ENCODE measurements at places on chromosomes 6 and 20.

GRCh38 chr6:41756354-41756753 is 9.2 kb upstream of the PGC start:
- DNase-seq = no peak

DNA sequence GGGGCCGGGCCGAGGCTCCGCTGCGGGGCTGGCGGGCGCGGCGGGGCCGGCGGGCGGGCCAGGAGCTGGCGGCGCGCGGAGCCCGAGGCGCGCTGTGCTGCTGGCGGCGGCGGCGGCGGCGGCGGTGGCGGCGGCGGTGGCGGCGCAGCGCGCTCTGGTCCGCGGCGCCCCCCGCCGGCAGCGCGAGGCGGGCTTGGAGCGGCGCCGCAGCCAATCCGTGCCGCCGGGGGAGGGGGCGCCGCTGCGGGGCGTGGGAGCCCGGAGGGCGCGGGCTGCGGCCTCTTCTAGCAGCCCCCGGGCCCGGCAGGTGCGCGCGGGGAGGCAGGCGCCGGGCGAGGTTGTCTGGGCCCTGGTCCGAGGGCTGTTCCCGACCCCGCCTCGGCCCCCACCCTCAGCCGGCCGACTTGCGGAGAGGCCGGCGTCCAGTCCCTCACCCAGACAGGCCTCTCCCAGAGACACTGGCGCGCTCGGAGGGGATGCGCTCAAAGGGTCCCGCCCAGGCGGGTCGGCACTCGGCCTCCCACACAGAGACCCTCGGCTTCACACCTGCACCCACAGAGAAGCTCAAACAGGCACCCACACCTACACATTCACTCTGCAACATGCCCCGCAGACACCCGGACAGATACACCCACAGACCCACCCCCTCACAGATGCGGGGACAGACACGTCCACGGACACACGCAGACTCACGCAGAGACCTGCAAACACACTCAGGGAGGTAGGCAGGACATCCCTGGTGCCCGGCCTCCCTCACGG is at the start of gene RIMS4:
TSS of gene RIMS4 (minus strand) at position 156 of the 759 bp plus-strand sequence. CDS start 275 bp downstream, outside the sequence.
- DNase-seq = peak; percentile 70

- no peak for DNase-seq
Measured at GRCh38 chr20:5844063-5844681, 94.0 kb downstream of the SHLD1 start.

GRCh38 chr6:13239530-13240455 is 88.5 kb downstream of the TBC1D7 start:
- no peak for DNase-seq

GRCh38 chr20:59813948-59814839 is 119.2 kb downstream of the SYCP2 start:
- DNase-seq = peak; percentile 32

DNA sequence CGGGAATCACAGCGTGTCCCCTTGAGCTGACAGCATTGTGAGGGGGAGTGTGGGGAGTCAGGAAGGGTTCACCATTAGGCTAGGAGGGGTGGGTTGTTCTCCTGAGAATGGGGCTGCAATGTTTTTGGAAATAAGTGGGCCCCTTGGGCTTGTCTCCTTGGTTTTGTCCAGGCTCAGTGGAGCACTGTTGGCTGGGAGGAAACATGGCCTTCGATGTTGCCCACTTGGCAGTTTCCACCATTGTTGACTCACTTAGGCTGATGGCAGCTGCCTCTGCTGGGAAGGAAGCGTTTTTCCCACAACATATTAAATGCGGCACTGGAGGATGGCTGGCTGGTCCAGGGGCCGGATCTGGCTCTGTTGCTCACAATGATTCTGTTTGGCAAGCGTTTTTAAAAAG is 512.1 kb downstream of the QKI start:
- no peak for DNase-seq

- DNase-seq = no peak
Measured at GRCh38 chr6:45445749-45446549, 68.2 kb upstream of the SUPT3H start.

DNA sequence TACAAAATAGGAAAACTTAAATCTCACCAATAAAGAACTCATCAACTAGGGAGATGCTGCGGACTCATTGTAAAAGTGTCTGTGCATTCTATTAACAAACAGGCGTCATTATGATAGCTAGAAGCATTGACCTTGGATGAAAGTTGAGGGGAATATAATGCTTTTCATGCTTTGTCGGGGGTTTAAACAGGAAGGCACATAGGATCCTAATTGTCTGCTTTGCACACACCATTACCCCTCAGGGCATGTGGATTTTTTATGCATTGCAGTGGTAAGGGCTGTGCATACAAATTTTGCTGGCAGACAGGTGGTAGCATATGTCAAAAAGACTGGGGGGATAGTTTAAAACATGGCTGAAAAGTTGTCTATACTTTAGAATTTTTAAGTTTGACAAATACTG is 447.9 kb upstream of the PLCB4 start:
- no peak for DNase-seq

GRCh38 chr6:105494688-105495087 is 91.8 kb upstream of the PREP start:
- no peak for DNase-seq

- DNase-seq = peak; percentile 59
Measured at GRCh38 chr20:9660236-9660868, 146.0 kb downstream of the LAMP5 start.

- no peak for DNase-seq
Measured at GRCh38 chr6:73873081-73873480, 177.1 kb downstream of the CD109 start.

DNA sequence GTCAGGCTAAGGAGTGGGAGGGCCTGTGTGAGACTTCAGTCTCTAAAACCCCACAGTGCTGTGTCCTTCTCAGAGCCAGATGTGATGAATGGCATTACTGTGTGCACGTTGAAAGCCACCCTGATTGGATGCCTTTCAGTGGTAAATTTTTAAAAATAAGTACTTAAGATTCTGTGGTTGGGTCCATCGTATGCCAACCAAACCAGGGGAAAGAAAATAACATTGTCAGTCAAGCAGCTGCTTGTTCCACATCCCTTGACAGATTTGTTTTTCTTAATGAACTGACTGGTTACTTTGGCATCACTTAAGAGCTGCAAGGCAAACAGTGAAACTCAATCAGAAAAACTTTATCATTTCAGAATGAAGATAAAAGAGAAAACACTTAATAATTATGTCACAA is 334.0 kb upstream of the NT5E start:
- no peak for DNase-seq

DNA sequence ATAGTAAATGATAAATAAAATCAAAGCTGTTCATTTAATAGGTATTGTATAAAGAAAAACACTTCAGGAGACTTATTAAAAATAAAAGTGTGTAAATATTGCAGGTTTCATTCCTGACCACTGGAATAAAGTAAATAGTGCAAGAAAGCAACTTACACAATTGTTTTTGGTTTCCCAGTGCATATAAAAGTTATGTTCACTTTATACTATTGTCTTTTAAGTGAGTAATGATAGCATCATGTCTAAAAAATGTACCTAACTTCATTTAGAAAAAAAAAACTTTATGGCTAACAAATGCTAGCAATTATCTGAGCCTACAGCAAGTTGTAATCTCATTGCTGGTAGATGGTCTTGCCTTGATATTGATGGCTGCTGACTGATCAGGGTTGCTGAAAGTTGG is 726.6 kb upstream of the POU3F2 start:
- no peak for DNase-seq
